ENCODE measurements at places on chromosomes 5 and 9.
A peak's percentile ranks its signal among the peaks of the same experiment; 100 is the strongest.

GRCh38 chr9:1050125-1050895 lies at the start of gene DMRT2:
Gene DMRT2 (plus strand): TSS chr9:1050357. CDS start chr9:1051614, 1,257 bp downstream.
- DNase-seq, result peak; percentile 79

GRCh38 chr9:31034311-31034710 lies 1350.1 kb upstream of the ACO1 start:
- DNase-seq, result no peak

DNA sequence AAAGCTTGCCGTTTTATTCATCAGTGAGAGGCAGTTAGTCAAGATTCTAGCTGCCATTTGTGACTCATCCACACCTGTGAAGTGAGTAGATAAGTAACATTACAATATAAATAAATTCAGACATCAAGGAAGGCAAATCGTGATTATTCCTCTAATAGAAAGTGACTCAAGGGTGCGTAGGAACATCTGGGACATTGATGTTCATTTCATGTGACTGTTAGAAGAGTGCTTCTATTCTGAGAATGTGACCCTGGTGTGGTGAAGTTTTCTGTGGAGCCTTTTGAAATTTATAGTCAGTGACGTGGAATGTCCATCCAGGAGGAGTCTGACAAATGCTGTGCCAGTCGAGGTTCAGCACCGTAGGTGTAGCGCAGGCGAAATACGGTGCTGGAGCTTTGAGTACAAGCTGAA lies 48.4 kb upstream of the FAM240B start:
- no peak for DNase-seq

GRCh38 chr5:57028161-57028560 lies 76.2 kb upstream of the MIER3 start:
- DNase-seq, result no peak

GRCh38 chr5:143047091-143047490 lies 276.9 kb downstream of the ARHGAP26 start:
- no peak for DNase-seq

GRCh38 chr9:128587453-128587852 lies 35.1 kb downstream of the SPTAN1 start:
- DNase-seq, result no peak

- peak; percentile 49 for DNase-seq
These were observed 1.3 kb downstream of the PSAT1 start for GRCh38 chr9:78298046-78298765.

GRCh38 chr9:137645211-137645610 lies 26.4 kb downstream of the EHMT1 start:
- no peak for DNase-seq

DNA sequence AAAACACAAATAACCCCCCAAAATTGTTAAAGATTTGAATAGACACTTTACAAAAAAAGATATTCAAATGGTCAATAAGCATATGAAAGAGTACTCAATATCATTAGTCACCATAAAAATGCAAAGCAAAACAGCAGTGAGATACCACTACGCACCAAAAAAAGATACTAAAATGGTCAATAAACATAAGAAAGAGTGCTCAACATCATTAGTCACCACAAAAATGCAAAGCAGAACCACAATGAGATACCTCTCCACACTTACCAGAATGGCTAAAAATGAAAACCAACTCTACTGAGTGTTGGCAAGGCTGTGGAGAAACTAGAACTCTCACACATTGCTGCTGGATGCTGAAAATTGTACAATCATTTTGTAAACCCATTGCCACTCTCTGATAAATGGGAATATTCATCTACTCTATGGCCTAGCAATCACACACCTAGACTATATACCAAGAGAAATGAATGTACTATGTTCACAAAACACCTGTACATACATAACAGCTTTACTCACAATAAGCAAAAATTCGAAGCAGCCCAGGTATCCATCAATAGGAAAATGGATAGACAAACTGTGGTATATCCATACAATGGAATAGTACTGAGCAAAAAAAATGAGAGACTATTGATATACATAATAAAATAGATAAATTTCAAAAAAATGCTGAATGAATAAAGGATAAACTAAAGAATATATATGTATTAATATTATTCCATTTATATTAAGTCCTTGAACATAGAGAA lies 205.0 kb upstream of the DAPK1 start:
- no peak for DNase-seq

GRCh38 chr5:83340511-83340918 lies 131.0 kb upstream of the VCAN start:
- DNase-seq, result no peak

- no peak for DNase-seq
These were observed 134.2 kb downstream of the RNF180 start for GRCh38 chr5:64299805-64300204.

- DNase-seq, result no peak
These were observed 180.4 kb upstream of the PPP1R26 start for GRCh38 chr9:135299239-135299590.

GRCh38 chr5:132465059-132465707 lies 25.4 kb downstream of the IRF1 start:
- no peak for DNase-seq

DNA sequence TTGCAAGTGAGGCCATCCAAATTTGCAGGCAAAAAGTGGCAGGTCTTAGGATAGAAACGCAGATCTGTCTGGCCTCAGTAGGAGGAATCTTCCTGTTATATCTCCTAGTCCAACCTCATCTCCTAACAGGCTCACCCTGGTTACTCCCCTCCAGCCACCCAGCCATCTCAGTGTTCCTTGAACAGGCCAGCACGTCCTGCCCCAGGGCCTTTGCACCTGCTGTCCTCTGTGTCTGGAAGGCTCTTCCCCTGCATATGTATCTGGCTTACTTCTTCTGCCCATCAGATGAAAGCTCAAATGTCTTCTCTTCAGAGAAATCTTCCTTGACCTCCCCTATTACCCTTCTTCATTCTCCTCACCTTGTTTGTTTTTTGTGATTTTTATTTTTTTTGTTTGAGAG lies 107.3 kb upstream of the ALDH1B1 start:
- no peak for DNase-seq

DNA sequence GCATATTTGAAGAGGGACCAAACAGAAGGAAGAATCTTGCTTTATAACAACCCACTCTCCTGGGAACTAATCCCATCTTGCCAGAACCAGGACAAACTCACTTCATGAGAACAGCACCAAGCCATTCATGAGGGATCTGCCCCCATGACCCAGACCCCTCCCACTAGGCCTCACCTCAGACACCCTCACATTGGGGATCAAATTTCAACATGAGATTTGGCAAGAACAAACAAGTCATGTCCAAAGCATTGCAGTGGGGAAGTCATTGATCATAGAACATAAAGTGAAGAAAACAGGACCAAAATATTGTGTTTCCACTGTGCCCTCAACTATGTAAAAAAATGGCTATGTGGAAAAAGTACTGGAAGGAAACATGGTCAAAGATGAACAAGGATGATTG lies 43.9 kb downstream of the MAP1B start:
- no peak for DNase-seq

GRCh38 chr5:55364537-55365055 lies 56.8 kb downstream of the MTREX start:
- DNase-seq, result no peak

DNA sequence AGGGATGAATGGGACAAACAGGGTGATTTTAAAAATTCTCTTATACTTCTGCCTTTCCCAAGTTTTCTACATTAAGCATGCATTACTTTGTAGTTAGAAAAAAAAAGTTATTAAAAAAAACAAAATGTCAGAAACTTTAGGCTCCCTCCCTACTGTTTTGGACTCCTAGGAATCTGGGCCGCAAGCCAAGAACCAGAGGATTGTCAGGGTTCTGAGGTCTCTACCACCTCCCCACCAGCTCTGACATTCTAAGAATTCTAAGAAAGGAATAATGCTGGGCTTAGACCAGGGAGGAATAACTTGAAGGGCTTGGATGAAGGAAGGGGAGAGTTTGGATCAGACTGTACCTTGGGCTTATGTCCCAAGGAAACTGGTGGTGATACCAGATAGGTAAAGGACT lies 1.1 kb upstream of the ARHGEF39 start:
- DNase-seq, result no peak

DNA sequence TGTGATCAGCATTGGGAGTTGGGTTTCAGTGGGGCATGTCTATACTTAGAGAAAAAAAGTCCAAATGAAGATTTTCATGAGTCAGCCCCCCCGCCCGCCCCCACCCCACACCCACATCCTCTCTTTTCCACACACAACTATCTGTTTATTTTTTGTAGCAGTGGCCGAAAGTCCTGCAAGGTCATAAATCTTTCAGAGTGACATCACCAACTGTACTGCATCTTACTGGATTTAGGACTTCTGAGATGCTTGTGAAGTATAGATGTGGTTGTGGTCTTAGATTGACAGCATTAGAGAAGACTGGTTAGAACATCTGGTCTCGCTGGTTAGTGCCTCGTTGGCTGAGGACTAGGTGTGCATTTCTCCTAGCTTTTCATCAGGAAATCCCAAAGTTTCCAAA lies 7.3 kb upstream of the ROPN1L start:
- DNase-seq, result no peak

DNA sequence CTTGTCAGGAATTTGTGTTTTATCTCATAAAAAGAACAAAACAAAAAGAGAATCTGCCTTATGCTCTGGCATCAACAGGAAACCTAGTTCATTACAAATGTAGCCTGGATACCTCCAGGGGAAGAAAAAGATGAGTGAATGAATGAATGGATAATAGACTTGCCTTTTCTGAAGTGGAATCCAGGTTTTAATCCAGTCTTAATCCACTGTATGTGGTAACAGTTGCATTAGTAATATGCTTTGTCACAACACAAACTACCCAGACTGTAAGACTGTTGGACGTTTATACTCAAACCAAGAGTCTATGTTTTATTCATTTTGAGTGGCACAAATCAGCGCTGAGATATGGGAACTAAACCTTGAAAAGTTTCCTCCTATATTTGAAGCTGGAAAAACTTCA lies 32.1 kb upstream of the MAP3K1 start:
- no peak for DNase-seq

- no peak for DNase-seq
These were observed 723.8 kb upstream of the EDIL3 start for GRCh38 chr5:85108471-85108870.

GRCh38 chr5:168931638-168932345 lies 352.6 kb upstream of the PANK3 start:
- DNase-seq, result no peak

DNA sequence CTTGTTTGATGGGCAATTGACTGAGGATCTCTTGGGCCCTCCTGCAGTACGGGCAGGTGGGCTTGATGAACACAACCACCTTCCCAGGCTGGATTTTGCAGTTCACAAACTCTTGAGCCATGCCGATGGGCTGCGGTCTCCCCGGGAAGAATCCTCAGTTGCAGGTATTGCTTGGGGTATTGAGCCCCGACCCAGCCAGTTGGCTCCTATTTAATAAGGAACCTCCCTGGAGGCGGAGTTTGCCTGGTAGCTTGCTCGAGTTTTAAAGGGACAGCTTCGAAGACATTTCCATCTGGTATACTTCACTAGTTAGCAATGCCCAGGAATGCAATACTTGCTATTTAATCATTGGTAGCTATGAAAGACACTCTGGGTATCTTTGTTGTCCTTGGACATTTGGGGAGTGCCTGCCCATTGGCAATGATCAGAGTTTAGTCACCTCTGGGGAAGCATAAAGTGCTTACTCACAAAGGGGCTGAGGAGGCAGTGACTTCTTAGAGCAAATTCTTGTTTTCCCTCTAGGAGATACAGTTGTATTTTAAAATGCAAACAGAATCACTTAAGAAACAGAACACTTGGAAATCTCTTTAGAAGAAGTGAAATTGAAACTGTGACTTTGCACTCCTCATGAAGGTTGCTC lies at the start of gene GLRX:
Gene GLRX, minus strand, starts transcription at position 185 of the 640 bp plus-strand sequence. Its CDS starts 64 bp downstream, at position 121.
- DNase-seq, result peak; percentile 56

- DNase-seq, result no peak
These were observed 162.7 kb upstream of the S1PR3 start for GRCh38 chr9:88828492-88828974.

DNA sequence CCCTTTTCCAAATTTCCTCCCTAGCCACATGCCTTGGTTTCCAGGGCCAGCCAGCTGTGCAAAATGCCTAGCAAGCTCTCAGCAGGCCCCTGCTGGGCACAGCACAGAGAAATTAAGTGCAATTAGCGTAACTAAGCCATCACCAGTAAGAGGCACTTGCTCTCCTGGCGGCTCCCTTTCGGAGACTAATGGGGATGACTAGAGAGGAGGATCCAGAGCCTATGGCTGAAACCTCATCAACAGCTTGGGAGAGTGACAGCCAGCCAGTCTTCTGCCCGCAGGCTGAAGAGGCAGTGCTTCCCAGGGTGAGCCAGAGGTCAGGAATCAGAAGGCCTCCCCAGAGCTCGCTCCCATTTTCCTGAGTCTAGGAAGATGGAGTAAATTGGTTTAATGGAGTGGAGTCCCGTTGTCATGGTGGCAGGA lies 108.4 kb downstream of the KCNIP1 start:
- no peak for DNase-seq

GRCh38 chr9:129367287-129367686 lies 189.2 kb upstream of the IER5L start:
- DNase-seq, result no peak

GRCh38 chr5:133612249-133612860 lies at the start of gene FSTL4:
Gene FSTL4 (minus strand): TSS chr5:133612541.
- DNase-seq, result peak; percentile 39
